ENCODE measurements at places on chromosomes 1 and 21. TPM values are rescaled to one million over a fixed set of nuclear protein-coding genes. Genes with fewer than 3 reads are reported as not detected.
A peak's percentile ranks its signal among the peaks of the same experiment; 100 is the strongest.

DNA sequence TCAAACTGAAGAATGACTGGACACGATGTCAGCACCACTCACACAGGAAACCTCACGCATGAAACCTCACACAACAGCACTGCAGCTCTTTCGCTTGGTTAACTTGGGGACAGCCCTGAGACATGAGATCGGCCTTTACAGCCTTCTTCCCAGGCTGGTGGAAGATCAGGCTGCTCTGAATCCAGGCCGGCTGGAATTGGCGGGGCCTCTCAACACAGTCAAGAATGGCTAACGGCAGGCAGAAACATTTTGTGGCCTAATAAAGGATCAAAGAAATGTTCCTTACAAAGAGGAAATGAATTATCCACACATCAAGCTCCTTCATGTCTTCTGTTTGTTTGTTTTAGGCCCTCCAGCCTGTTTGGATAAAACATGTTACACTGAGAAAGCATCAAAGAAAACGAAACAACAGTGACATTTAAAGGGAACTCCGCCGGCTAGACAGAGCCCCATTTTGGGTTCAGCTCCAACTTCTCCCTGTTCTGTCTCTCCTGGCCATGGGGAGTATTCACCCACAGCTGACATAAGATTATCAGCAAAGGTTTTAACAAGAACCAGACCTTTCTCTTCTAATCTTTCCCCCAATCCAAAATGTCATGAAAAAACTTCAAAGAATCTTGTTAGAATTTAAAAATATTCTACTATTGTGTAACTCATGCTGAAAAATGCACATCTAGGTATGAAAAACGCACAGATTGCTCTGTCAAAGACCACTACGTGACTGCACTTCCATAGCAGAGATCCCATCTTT lies 131.2 kb downstream of the SLC45A1 start:
- DNase-seq = no peak

DNA sequence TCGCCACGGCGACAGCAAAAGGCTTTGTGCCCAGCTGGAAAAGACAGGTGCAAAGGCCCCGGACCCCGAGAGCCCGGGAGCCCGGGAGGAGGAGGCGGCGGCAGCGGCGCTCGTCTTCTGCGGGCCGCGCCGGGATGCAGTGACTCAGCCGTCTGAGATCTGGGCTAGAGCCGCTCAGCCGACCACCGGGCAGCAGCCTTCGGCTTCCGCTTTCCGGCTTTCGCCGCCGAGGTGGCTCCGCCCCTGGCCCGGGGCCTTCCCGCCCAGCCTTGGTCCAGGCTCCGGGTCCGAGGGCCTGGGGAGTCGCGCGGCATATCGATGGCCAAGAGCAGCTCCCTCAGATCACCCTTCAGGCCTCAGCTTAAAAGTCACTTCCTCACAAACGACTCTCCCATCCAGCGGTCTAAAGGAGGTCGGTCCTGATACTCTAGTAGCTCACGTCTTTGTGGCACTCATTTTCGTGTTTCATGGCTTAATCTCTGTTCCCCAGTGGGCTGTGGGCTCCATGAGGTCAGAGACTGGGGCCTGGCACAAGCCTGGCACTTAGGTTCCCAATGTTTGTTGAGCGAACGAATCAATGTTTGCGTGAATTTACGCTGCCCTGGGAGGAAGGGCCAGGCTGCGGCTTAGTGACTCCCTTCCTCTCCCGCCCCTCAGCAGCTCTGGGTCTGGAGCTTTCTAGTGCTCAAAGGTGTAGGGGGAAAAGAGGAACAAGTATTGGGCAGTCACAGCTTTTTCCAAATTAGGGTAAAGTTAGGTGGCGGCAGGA lies at the start of gene PHTF1:
Gene PHTF1 (minus strand): TSS at position 154 of the 769 bp plus-strand sequence. CDS start 783 bp downstream, outside the sequence.
- peak; percentile 53 for DNase-seq

- DNase-seq = no peak
These were observed 9.4 kb upstream of the FMO3 start for GRCh38 chr1:171081314-171081753.

DNA sequence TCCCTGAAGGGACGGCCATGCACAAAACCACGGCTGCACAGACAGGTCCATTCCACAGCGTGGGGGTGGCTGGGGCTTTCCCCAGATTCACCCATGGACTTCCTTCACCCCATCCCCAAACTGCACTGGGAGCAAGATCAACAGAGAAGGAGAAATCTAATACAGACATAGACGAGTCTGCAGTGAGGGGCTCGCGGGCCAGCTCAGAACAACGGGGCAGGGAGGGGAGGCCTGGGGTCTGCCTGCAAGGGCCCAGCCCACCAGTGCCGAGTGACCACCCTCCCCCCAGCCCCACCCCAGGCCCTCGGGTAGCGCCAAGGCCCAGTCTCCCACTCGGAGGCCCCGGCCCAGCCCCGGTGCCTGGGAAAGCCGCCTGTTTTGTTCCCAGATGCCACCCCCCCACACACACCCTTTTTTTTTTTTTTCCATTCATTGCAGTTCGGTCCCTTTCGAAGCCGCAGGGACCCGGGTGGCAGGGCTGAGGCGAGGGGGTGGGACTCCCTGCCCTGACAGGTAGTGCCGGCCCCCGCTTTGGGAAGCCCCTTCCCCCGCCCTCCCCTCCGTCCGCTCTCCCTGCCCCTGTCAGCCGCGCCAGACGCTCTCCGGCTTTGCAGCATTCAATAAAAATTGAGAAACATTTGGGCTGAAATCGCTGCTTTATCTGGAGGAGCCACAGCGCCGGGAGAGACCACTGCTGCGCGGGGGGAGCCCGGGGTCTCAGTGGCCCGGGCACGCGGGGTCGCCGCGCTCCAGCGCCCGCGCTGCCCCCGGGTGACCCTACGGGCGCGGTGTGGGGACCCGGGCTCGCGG lies 543 bp upstream of the EPHB2 start:
- DNase-seq = no peak

DNA sequence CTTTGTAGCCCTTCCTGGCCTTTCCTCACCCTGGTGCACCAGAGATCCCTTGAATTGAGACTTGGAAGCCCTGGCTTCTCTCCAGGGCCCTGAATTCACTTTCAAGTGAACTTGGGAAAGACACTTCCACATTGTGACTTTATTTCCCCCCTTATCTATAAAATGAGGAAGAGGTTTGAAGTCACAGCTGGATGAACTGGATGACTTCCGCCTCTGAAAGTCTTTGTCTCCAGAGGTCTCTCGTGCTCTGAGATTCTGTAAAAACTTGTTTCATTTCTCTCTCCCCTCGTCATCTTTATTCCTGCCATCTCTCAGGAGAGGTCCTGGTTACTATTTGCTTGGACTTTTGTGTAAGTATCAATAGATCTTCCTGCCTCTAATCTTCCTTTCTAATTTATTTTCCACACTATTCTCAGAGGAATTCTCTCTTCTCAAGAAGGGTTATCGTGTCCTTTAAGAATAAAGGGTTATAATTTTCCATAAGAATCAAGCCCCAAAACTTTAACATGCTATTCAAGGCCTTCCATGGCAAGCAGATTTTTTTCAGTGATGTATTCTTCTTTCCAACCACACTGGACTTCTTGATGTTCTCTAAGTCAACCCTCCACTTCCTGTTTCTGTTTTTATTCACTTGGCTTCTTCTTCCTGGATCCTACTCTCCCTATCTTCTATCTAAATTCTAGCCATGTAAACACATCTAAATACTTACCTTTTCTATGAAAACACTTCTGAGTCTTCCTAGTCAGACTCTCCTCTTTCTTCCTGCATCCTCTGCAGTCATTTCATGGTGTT lies 6.5 kb upstream of the RPTN start:
- no peak for DNase-seq

GRCh38 chr1:231432996-231433395 lies 10.9 kb upstream of the EGLN1 start:
- DNase-seq = no peak

DNA sequence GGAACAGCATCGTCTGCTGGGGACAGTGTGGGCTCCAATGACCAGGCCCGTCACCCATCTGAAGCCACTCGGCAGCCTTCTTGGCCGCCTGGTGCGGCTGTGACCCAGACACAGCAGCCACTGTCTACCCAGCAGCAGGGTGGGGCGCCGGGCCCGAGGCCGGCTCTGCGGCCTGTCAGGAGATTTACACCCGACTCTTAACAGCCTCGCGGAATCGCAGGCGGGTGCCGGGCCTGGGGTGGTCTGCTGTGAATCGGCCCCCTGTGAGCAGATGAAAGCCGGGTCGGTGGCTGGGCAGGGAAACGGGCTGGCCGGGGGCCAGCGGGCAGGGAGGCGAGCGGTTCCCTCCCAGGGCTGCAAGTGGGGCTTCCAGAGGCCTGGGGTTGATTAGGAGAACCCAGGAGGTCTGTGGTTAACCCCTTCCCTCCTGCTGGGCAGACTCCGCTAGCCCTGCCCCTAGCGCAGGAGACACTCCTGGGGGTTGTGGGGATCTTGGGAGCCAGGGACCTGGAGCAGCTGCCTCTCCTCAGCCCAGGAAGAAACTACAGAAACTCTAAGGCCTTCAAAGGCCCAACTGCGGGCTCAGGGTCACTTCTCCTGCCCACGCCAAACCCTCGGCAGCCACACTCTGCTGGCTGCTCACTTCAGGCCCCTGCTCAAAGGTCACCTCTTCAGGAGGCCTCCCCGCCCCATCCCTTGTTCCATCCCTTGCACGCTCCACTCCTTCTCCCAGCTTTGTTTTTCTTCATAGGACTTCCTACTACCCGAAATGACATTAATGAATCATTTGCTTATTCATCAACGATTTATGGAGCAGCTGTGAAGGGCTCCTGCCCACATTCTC lies 15.6 kb downstream of the RUNX3 start:
- no peak for DNase-seq

DNA sequence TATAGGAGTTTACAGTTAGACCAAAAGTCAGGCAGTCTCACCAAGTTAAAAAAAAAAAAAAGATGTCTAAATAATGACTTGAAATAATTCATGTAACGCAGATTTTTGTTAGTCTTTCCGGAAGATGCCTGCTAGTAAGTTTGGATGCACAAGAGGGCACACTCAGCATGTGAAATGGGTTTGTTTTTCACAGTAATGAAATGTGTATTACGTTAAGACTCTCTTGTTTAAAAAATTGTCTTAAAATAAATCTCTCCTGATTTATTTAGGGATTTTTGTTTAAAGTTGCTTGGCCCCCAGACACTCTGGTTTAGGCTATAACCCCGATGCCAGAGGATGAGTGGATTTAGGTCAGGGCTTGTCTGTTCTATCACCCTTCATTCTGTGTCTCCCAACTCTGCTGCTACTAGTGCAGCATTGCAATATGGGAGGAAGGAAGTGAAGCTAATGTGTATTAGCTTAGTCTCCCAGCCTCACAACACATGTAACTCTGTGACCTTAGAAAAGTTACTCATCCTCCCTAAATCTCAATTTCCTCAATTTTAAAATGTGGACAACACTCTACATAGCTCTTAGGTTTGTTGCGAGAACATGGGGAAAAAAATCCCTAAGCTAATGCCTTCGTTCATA lies 25.7 kb downstream of the CTH start:
- no peak for DNase-seq

DNA sequence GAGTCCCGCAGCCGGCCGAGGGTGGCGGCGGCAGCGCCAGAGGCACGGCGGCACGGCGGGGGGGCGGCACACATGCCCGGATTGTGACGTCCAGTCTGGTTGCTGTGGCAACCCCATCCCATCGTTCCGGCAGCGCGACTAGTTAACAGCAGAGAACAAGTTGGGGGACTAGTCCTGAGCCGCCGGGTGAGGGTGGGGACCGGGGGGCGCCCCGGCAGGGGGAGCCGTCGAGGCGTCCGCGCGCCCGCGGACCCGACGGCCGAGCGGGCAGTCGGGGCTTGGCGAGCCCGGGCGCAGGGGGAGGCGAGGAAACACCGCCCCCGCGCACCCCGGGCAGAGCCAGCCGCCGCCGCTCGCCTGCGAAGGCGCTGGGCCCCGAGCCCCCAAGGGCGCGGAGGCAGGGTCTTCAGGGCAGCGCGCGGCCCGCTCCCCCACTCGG lies at the start of gene CHD5:
Gene CHD5 (minus strand): TSS at position 54 of the 439 bp plus-strand sequence. CDS start 298 bp downstream, outside the sequence.
- no peak for DNase-seq

DNA sequence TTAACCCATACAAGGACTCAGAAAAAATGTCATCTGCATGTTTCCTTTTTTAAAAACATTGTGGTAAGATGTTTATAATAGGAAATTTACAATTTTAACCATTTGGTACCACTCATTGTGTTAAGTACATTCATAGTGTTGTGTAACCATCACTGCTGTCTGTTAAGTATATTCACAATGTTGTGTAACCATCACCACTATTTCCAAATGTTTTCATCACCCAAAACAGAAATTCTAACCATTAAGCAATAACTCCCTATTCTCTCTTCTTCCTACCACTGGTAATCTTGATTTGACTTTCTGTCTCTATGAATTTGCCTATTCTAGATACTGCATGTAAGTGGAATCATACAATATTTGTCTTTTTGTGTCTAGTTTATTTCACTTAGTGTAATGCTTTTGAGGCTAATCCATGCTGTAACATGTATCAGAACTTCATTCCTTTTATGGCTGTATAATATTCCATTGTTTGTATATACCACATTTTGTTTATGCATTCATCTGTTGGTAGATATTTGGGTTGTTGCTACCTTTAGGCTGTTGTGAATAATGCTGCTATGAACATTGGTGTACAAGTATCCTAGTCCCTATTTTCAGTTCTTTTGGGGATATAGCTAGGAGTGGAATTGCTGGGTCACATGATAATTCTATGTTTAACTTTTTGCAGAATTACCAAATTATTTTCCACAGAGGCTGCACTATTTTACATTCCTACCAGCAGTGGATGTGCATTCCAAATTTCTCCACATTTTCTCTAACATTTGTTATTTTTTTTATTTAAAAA lies 14.1 kb downstream of the HIPK1 start:
- no peak for DNase-seq

DNA sequence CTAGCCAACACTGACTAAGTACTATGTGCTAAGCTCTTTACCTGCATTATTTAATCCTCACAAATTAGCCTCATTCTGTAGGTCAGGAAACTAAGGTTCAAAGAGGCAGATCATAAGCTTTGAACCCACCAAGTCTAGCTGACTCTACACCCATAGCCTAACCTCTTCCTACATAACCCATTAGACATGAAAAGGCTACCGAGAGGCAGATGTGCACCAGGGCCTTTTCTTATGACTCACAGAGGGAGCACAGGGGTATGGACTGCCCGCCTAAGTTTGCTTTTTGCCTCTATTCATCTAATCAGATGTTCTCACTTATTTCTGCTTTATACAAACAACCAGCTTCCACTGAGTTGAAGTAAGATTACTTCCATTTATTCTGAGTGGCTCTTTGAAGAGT lies 31.5 kb downstream of the LBR start:
- no peak for DNase-seq

GRCh38 chr1:1411626-1412025 lies 4.5 kb upstream of the MRPL20 start:
- no peak for DNase-seq

- no peak for DNase-seq
These were observed 72.8 kb downstream of the XCL2 start for GRCh38 chr1:168470901-168471431.

GRCh38 chr1:84853741-84854721 lies 39.0 kb downstream of the LPAR3 start:
- peak; percentile 61 for DNase-seq

The NKAIN1 gene
- not detected for total RNA-seq

The TRIM46 gene
- 10.2 TPM for total RNA-seq

The CYP4A11 gene
- total RNA-seq = not detected

The LCE1B gene
- not detected for total RNA-seq

The SPAG17 gene
- total RNA-seq = not detected

The LRRC53 gene
- total RNA-seq = not detected

The AKR7A3 gene
- total RNA-seq = 1.2 TPM

The INAVA gene
- total RNA-seq = not detected

The RXFP4 gene
- total RNA-seq = 0.16 TPM

The CELA3A gene
- total RNA-seq = not detected
